Stimulated activated CD8-positive, alpha-beta memory T cell treated with anti-CD3 and anti-CD28 coated beads, Interleukin-4, amount 100 ng/mL, for 1 hour (primary cell): ENCODE measurements at places on chromosomes 4 and X.

- no peak for DNase-seq
Observed at GRCh38 chrX:109345856-109346255, 136.0 kb downstream of the GUCY2F start.

- no peak for DNase-seq
Observed at GRCh38 chrX:8868070-8868773, 67.0 kb upstream of the FAM9A start.

DNA sequence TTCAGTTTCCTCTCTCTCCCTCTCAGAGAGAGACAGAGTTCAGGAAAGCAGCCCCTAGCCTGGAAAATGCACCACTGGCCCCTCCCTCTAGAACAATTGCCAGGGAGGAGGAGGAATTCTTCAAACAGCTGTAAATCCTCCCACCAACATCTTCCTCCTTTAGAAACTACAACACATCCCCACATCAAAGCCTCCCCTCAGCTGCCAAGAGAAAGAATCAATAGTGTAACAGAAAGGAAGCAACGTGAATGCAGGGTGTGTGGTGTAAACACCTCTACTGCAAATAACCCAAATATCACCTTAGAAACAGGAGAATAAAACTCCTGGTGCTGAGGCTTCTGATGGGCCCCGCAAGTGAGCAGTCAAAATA, 249.9 kb upstream of the GATB start:
- DNase-seq = no peak

DNA sequence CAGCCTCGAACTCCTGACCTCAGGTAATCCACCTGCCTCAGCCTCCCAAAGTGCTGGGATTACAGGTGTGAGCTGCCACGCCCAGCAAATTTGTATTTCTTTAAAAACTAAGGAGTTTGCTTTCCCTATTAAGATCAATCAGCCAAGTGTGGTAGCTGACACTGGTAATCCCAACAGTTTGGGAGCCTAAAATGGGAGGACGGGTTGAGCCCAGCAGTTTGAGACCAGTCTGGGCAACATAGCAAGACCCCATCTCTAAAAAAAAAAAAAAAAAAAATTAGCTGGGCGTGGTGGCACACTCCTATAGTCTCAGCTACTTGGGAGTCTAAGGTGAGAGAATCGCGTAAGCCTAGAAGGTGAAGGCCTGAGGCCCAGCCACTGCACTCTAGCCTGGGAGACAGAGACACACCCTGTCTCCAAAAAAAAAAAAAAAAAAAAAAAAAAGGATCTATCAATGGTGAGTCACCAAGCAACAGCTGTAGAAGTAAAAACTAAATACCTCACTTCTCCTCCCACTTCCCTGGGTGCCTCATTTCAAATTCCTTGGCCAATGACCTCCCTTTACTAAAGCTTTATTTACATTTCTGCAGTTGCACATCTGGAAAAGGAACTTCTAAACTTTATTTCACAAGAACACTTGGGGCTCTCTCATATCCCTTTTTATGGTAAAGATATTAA, 54.5 kb downstream of the LDB2 start:
- DNase-seq = no peak

DNA sequence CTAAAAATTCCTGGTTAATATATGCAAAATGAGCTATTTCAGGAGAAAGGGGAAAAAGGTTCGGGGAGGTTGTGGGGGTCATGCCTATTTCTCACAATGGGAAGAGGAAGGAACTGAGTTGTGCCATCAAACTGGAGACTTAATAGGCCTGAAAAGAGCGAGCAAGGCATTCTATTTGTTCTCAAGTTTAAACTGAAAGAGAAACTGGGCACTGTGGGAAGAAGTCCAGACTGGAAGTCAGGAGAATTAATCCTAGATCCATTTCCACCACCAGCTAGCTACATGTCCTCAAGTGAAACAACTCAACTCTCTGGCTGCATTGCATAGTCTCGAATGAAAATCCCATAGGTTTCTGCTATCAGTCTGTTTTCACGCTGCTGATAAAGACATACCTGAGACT, 50.6 kb downstream of the PPARGC1A start:
- DNase-seq = no peak

DNA sequence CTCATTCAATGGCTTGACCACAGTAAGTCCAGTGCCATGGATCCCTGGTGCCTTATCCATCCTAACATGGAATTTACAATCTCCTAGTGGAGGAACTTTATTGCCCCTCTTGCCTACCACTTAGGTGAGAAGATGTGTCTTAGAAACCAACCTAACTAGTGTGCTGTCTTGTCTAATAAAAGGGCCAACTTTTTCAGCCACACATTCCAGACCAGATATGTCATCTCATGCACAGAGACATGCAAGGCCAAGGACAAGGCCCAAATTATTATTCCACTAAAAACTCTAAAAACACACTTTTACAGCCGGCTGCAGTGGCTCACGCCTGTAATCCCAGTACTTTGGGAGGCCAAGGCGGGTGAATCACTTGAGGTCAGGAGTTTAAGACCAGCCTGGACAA, 10.6 kb upstream of the PRDX4 start:
- DNase-seq = no peak

- no peak for DNase-seq
Observed at GRCh38 chr4:112848911-112849310, 200.5 kb upstream of the ANK2 start.

DNA sequence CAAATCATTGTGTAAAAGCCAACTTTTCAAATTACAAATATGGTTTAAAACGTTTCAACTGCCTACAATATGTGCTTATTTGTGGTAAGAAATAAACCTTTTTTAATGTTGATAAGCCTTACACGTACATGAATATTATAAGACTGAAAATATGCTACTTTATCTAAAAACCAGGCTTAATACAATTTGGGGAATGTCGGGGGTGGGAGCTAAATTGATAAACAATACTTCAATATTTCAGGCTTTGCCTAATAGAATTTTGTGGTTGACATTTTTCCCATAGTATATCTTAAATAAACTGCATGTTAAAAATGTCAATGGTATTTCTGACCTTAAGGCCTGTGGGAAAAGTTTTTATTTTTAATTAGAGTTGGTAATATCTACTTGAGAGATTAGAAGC, 69.8 kb upstream of the SLIT2 start:
- DNase-seq = no peak

DNA sequence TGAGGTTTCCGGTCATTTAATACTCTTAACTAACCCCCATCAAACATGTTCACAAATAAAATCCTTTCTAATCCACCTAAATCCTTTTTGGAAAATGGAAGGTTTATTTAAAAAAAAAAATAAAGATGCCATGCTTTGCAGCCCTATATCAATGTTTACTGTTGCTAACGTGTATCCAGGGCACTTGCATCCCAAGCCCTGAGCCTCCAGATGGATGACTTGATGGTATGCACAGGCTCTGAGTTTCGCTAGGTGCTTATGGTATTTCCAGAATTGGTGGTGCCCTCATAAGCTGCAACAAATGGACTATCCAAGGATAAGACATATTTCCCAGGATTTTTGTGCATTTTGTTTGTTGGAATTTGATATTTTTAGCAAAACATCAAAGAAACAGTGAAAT, 257.7 kb downstream of the PRDM5 start:
- DNase-seq = no peak

DNA sequence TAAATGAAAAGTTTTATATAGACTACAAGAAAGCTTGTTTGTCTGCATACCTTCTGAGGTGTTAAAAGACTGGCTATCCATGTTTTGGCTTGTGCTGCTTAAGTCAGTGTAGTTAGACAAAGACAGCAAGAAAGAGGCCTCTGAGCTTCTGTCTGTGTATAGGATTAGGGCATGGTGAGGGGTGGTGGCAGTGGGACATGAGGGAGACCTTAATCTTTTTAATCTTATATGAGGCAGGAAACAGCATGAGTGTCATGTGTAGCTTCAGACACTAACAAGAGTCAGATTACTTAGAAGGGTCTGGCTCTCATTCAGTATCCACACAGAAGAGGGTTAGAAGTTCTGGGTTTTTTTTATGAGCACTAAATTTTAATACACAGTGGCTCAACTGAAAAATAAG, 213.3 kb downstream of the GABRG1 start:
- no peak for DNase-seq

DNA sequence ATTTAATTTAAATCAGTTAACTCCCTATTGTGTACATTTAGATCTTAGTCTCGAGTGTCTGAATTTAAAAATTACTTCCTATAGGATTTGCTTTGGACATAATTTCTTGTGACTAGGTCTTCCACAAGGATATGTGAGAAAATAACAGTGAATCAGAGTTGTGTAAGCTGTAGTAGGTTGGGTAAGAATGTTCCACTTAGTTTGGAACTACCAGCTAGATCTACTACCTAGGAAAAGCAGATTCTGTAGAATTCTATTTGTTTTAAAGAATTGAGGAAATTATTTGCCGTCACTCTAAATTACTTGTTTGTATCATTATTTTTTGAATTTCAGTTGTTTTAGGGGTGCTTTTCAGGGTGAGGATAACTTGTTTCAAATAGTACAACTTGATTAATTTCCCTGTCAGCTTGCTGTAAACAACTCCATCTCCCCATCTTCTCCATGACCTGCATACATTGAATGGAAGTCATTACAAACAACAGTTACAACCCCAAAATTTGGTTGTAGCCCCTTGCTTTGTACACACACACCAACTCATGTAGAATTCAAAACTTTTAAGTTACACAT, 1.3 kb downstream of the MTHFD2L start:
- DNase-seq = no peak

GRCh38 chrX:155094468-155095061, 23.3 kb downstream of the BRCC3 start:
- DNase-seq = no peak

- no peak for DNase-seq
Observed at GRCh38 chr4:8274765-8275547, 5.4 kb downstream of the HTRA3 start.

DNA sequence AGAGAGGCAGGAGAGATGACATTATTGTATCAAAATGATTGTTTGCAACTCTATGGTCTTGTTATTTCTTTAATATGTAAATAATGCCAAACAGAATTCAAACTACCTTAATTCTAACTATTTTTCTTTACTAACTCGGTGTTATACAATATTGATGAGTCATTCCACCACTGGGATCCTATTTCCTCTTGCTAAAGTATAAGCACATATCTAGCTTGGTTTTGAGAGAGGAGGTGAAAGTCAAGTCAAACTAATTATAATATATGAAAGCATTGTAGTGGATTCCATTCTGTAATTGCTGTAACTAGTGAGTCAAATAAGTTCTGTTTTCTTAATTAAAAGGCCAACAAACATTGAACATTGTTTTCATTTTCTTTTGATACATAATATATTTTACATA, 837.6 kb downstream of the PDHA2 start:
- DNase-seq = no peak

DNA sequence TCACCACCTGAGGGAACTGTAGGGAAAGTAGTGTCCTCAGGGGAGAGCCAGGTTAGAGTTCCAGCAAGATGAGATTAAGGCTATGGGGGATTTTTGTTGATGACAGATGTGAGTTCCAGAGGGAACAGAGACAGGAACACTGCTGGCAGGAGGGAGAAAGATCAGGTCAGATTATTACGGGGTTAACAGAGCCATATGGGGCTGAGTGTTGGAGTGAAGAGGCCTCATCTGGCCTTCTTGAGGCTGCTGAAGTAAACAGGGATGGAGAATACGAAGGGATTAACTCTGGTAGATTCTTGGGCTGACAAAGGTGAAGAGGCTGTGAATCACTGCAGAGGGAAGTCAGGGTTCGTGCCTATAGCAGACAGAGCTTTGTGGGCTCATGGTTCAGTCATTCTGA, 47.9 kb upstream of the POU4F2 start:
- no peak for DNase-seq

GRCh38 chr4:21876711-21877110, 71.9 kb downstream of the KCNIP4 start:
- no peak for DNase-seq

DNA sequence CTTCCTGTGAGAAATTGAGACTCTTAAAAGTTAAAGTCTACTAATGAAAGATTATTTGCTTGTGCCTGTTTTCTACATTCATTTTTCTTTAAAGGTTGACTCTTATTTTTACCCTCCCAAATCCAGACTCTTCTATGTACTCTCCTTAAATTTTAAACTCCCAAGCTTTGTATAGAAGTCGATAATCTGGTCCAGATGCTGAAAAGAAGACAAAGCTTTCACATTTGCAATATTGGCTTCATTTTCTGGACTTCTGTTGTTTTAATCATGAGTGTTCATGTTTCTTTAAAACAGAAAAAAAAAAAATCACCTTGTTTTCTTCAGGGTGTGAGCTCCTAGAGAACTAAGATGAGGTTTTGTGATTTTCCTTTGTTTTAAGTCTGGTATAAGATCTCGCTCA, 53.2 kb upstream of the TBC1D14 start:
- DNase-seq = no peak

DNA sequence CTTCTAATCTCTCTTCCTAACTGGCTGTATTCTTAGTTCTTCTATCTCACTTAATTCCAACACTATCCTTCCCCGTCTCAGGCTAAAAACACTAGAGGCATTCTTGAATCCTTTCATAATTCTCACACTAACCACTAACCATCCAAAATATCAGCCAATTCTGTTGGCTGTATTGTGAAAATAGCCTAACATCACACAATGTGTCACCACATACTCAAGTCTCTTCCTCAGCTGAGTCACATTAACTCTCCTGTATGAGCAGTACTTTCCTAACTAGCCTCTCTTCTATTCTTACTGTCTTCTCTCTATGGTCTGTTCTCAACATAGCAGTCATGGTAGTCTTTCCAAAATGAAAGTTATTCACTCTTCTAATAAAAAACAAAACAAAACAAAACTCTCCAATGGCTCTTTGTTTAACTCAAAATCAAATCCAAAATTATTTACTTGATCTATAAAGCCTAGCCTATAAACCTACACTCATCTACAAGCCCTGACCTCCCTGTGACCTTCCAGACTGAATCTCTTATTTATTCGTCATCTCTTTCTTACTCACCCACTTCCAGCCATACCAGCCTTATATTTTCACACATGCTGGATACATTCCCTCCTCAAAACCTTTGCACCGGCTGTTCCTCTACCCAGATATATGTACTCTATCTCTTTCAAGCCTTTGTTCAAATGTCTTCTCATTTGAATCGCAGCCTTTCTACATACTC, 445.9 kb downstream of the TLL1 start:
- no peak for DNase-seq

- DNase-seq = no peak
Observed at GRCh38 chrX:101417190-101417589, 9.2 kb downstream of the HNRNPH2 start.

DNA sequence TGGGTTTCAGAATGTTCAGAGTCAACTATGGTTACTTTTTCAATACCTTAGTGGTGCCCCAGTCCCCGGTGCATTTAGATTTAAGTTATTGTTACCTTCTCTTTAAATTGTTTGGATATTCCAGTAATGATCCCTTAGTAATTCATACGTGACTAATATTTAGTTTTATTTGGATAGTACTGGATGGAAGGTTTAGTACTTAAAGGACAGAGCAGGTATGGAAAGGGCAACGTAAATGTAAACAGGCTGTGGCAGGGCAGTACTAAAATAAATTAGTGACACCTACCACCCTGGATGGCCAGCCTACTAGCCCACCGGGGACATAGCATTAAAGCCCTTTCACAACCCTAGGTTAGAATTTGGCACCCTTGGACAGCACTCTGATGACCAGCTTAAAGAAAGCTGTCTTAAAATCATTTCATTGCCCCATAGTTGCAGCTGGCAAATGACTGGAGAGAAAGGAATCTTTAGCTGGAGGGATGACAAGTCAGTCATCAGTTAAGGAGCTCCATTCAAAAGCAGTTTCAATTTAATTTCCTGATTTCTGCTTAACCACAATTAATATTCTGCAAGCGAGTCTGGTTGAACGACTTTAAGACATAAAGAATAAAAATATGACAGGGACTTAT, 16.4 kb downstream of the PLP1 start:
- no peak for DNase-seq
